IPS DF 6.9 (cell line): ENCODE measurements at places on chromosomes 13 and 19.

DNA sequence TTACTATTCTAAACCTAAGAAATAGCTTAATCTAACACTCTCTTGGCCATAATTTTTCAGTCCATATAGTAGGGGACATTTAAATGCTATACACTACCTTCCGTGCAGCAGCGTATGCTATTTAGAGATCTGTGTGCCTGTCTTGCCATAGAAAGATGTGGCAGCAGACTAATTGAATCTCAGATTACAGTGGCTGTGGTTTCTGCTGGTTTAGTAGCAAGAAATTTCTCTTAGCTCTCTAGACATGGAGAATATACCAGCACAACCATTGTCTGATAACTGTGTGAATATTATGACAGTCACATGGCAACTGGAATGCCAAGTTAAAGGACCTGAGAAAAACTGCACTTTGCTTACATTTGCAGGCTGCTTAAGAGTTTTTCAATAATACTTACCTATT is 672.4 kb upstream of the MIR17HG start:
- no peak overlapping the region for H3K4me3 ChIP-seq
- DNase-seq: no peak
- H3K36me3 ChIP-seq: no peaks in the 10 kb centered on the region

- H3K4me1 ChIP-seq: no peaks in the 10 kb centered on the region
- H3K4me3 ChIP-seq: no peak overlapping the region
- no peak overlapping the region for H3K27ac ChIP-seq
- DNase-seq: no peak
- H3K36me3 ChIP-seq: no peaks in the 10 kb centered on the region
- H3K27me3 ChIP-seq: no peaks in the 10 kb centered on the region
Observed at GRCh38 chr19:14915116-14915515, 26.2 kb upstream of the OR7C2 start.

DNA sequence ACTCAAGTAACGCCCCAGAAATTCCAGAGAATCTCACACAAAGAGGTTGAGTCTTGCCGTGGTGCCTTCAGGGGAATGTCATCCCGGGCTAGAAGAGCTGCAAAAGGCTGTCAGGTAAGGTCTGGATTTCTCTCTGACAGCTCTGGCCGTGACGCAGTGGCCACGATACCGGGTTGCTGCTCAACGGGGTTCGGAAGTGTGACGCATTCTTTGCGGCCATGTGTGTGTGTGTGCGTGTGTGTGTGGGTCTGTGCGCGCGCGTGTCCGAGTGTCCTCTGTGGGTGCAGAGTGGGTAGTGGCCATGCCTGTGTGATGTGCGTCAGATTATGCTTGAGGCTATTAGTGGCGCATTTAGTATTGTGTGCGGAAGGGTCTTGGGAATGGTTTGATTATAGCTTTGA is 306 bp downstream of the ZNF540 start:
- H3K27me3 ChIP-seq: no peaks in the 10 kb centered on the region
- H3K36me3 ChIP-seq: no peaks in the 10 kb centered on the region
- H3K4me3 ChIP-seq: peak overlapping the region; percentile 51; the same call in 1 of the 2 replicates
- no peak for DNase-seq

- no peaks in the 10 kb centered on the region for H3K36me3 ChIP-seq
- no peak overlapping the region for H3K4me3 ChIP-seq
- H3K4me1 ChIP-seq: no peaks in the 10 kb centered on the region
- no peaks in the 10 kb centered on the region for H3K27me3 ChIP-seq
- H3K27ac ChIP-seq: no peak overlapping the region
Observed at GRCh38 chr13:37529751-37530385, 68.7 kb downstream of the POSTN start.

GRCh38 chr19:42455621-42456081 is 12.9 kb upstream of the CXCL17 start:
- no peak overlapping the region for H3K4me3 ChIP-seq
- no peaks in the 10 kb centered on the region for H3K27me3 ChIP-seq
- DNase-seq: no peak
- H3K4me1 ChIP-seq: no peaks in the 10 kb centered on the region

GRCh38 chr13:98892821-98893220 is 85.0 kb downstream of the DOCK9 start:
- H3K27me3 ChIP-seq: no peaks in the 10 kb centered on the region
- H3K36me3 ChIP-seq: no peaks in the 10 kb centered on the region
- peaks cover 4% of the 10 kb centered on the region; the same call in 1 of the 2 replicates for H3K4me1 ChIP-seq
- no peak for DNase-seq

DNA sequence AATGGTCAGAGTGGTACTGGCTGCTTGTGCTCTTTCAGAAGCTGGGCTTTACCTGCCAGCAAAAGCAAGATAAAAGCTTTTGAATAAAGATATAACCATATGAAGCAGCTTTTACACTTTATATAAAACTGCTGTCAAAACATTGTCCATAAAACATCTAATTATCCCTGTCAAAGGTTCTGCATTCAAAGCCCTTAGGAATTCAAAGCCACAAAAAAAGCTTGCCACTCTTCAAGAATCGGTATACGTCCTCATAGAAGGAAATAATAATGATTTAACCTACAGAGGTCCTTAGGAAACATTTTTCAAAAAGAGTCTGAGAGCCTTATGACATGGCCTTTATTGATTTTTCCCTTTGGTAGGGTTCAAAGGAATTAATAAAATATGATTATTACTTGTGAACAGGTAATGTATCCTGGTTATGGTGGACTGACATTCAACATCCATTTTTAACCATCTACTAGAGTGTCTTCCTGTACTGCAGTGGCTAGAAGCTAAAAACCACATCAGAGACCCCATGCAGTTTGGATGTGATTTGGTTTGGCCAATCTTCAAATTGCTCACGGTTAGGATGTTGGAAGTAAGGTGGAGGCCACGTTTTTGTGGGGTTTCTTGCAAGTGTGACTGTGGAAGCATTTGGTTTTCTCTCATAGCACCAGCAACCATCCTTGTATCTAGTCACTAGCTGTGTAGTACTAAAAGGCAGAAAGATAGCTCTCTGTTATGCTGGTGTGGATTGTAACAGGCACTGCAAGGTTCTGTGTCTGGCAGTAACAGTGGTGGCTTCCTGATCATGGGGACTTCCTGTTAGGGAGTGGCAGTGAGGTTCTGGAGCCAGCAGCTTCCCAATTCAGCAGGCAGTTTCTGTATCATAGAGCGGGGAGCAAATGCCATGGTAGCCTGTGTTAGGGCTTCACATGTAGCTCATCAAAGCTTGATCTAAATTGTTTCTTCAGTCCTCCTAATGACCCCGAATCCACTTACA is 441.5 kb downstream of the DIAPH3 start:
- DNase-seq: no peak
- H3K36me3 ChIP-seq: no peaks in the 10 kb centered on the region
- H3K4me1 ChIP-seq: peaks cover 1% of the 10 kb centered on the region; the same call in 1 of the 2 replicates
- H3K27me3 ChIP-seq: no peaks in the 10 kb centered on the region
- no peak overlapping the region for H3K4me3 ChIP-seq

- no peaks in the 10 kb centered on the region for H3K27me3 ChIP-seq
- no peak overlapping the region for H3K27ac ChIP-seq
- no peak for DNase-seq
- H3K4me1 ChIP-seq: no peaks in the 10 kb centered on the region
Observed at GRCh38 chr19:12567951-12568350, 16.7 kb upstream of the ZNF564 start.

- H3K27me3 ChIP-seq: no peaks in the 10 kb centered on the region
- no peak overlapping the region for H3K4me3 ChIP-seq
- H3K36me3 ChIP-seq: no peaks in the 10 kb centered on the region
- DNase-seq: no peak
Observed at GRCh38 chr13:92136449-92137155, 738.2 kb downstream of the GPC5 start.

DNA sequence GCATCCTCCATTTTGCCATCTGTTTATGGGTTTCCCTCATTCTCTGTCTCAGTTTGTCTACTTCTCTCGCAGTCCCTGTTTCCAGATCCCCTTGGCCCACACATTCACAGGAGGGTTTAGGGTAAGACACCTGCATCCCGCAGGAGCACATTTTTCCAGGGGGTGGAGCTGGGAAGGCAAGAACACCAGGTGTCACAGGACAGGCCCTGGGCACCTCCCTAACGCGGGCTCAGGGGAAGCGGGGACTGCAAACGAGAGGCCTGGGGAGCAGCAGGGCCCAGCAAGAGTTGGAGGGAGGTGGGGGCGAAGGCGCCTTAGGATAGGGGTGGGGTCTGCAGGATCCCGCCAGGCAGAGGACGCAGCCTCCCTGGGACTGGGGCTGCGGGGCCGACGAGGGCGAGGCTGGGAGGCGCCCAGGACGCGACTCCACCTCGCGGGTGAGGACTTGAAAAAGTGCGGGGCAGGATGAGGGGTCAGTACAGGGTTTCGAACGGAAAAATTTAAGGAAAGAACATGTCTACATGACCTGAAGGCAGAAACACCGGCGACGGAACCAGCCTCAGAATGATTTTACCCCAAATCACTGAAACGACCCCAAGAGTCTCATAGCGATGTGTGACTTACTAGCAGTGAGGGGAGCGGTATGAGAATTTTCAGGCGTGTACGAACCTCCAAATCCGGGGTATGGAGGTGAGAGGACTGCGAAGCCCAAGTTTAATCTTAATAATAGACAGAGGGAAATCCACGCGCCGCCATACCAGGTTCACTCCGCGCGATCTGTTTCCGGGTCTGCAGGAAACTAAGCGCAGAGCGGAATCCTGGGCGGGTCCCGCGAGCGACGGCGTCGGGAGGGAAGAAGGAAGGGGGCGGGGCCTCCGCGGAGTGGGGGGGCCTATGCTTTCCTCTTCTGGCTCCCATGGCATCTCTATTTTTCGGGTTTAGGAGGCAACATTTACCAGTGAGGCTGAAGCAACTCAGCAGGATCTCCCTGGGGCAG is 7.1 kb upstream of the ERVV-2 start:
- no peaks in the 10 kb centered on the region for H3K27me3 ChIP-seq
- no peaks in the 10 kb centered on the region for H3K4me1 ChIP-seq
- H3K27ac ChIP-seq: no peak overlapping the region
- H3K4me3 ChIP-seq: peak overlapping the region; percentile 61
- DNase-seq: no peak
- no peaks in the 10 kb centered on the region for H3K36me3 ChIP-seq

- no peak overlapping the region for H3K4me3 ChIP-seq
- DNase-seq: no peak
- H3K4me1 ChIP-seq: no peaks in the 10 kb centered on the region
- H3K36me3 ChIP-seq: peaks cover 50% of the 10 kb centered on the region
- H3K27ac ChIP-seq: no peak overlapping the region
Observed at GRCh38 chr19:47356900-47357299, 7.8 kb downstream of the DHX34 start.

GRCh38 chr19:51692468-51692867 is 662 bp upstream of the SPACA6 start:
- H3K36me3 ChIP-seq: no peaks in the 10 kb centered on the region
- H3K27ac ChIP-seq: no peak overlapping the region
- H3K4me1 ChIP-seq: peaks cover 4% of the 10 kb centered on the region
- no peaks in the 10 kb centered on the region for H3K27me3 ChIP-seq

DNA sequence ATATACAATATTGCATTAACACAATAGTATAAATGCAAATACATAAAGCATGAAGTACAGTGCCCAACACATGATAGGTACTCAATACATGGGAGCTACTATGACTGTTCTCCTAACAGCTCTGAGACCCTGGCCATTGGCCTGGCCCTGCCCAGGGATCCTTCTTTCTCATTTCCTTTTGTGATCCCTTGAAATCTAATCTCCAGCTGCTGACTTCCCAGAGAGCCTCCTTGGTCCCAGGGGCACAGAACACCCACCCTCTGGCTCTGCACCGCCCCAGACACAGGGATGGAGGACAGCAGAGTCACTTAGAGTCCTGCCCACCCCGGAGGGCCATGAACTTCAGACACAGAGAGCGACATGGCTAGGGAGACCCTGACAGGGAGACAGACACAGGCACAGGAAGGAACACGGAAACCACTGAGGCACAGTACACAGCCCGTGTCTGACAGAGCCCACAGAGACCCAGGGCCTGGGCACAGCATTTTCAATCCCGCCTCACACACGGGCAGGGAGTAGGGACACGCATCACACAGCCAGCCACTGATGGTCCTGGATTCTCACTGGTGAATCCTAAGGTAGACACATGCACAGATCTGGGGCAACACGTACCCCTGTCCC is 4.2 kb upstream of the SYCN start:
- no peak overlapping the region; the same call in 1 of the 2 replicates for H3K4me3 ChIP-seq
- peaks cover 6% of the 10 kb centered on the region for H3K4me1 ChIP-seq
- H3K27ac ChIP-seq: no peak overlapping the region
- no peaks in the 10 kb centered on the region for H3K36me3 ChIP-seq
- no peaks in the 10 kb centered on the region; the same call in none of the 2 replicates for H3K27me3 ChIP-seq
- no peak for DNase-seq

- no peak overlapping the region for H3K27ac ChIP-seq
- 0 out of 2 replicates have a peak, but pooled peaks cover 3% of the 10 kb centered on the region for H3K36me3 ChIP-seq
- H3K4me3 ChIP-seq: no peak overlapping the region
Observed at GRCh38 chr13:24253520-24254145, 55.7 kb upstream of the C1QTNF9 start.

DNA sequence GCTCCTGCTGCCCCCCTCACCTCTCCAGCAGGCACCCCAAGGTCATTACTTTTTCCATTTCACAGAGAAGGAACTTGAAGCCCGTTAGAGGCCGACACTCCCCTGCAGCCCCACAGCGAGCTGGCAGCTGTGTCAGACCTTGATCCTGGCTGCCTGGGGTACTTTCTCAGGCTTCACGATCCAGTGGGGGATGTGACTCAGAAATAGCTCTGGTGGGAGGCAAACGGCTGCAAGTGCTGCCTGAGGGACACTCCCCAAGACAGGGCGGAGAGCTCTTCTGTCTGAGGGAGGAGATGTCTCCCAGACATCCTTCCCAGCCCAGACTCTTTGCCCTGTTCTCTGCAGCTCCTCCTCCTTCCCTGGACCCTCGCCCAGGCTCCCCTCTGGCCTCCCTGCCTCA is 4.8 kb downstream of the TSKS start:
- no peaks in the 10 kb centered on the region for H3K36me3 ChIP-seq
- no peaks in the 10 kb centered on the region for H3K27me3 ChIP-seq
- no peak for DNase-seq
- H3K27ac ChIP-seq: no peak overlapping the region

- H3K4me1 ChIP-seq: no peaks in the 10 kb centered on the region
- no peak overlapping the region for H3K27ac ChIP-seq
- H3K36me3 ChIP-seq: no peaks in the 10 kb centered on the region
- DNase-seq: no peak
- H3K27me3 ChIP-seq: no peaks in the 10 kb centered on the region
Observed at GRCh38 chr19:41233748-41234240, 14.8 kb downstream of the AXL start.

DNA sequence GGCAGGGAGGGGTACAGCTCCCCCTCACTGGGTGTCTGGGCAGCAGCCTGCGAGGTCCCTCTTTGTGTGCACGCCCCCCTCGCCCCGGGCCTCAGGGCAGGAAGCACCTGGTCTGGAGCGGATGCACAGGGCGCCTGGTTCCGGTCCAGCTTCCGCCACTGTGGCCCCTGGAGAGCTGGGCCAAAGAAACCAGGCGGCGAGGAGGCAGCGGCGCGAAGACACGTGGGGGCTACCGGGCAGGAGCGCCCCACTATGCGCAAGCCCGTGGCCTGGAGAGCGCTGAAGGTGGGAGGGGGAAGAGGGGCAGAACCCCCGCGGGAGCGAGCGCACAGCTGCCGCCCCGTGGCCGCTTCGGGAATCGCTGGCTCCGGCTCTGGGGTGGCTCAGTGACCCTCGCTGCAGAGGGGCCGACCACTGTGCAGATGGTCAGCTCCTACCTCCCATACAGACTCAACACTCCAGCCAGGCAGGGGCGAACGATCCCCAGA is 1.7 kb upstream of the LYL1 start:
- peaks cover 4% of the 10 kb centered on the region; the same call in 1 of the 2 replicates for H3K4me1 ChIP-seq
- H3K27ac ChIP-seq: no peak overlapping the region
- no peak for DNase-seq
- H3K4me3 ChIP-seq: no peak overlapping the region

GRCh38 chr19:31625575-31625974 is 276.3 kb upstream of the TSHZ3 start:
- DNase-seq: no peak
- H3K36me3 ChIP-seq: no peaks in the 10 kb centered on the region
- H3K4me3 ChIP-seq: no peak overlapping the region
- no peaks in the 10 kb centered on the region; the same call in 1 of the 2 replicates for H3K4me1 ChIP-seq
- H3K27me3 ChIP-seq: no peaks in the 10 kb centered on the region
